Right kidney (tissue), 9 donors: ENCODE measurements at places on chromosomes 4 and X.

DNA sequence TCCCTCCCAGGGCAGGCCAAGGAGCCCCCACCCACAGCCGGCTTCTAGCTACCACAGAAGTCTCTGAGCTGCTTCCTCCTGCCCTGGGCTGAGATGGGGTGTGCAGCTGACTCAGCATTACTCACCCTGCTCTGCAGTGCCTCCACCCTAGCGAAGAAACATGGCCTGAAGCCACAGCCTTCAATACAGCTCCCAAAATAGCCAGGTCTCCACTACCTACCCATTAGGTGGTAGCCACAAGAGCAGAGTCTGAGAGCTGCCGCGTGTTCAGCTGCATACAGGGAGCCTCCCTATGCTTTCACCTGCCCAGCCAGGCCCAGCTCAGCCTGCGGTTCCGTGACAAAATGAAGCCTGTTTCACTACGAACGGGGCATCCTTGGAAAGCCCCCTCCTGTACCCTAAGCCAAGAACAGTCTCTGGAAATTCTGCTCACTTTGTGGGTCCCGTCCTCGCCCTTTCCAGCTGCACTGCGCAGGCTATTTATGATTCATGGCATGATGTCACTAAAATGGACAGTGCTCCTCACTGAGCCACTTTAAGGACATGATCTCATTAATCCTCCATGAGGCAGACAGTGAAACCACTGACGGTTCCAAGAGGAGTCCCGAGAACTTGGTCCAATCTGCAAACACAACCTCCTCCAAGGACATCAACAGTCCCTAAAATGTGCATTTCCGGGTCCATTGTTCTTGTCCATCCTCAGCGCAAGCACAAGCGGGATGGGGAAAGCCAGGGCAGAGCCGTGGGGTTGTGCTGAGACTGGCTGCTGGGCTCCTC, 20.2 kb downstream of the WDR1 start:
- DNase-seq = no peak

DNA sequence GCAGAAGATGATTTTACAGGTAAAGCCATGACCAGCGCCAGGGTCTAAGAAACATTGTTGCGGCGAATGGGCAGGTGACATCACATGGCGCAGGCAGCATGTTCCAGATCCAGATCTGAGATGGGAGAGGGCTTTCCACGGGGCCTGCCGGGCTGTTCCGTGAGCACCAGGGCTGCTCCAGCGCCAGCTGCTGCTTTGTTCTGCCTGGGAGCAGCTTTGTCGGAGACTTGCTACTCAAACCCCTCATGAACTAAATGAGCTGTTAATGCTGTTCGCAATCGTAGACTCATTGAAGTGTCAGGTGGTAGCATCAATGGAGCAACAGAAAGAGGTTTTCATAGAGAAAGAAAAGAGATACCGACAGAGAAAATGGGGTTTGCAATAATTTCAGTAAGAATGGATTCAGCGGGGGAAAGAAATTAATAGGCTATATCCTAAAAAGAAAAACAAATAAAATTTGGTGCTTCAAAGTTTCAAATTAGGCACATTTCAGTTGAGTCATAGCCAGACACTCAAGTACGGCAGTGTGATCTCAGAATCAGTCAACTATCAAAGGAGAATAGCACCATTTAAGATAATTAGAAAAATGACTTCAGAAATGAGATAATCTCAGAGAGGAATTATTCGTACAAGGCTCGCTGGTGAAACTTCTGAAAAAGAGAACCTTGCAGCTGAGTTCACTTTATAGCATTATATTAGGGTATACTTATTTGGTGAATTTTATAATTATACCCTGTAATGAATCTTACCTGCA, 23.9 kb downstream of the SORBS2 start:
- no peak for DNase-seq

- no peak for DNase-seq
Measured at GRCh38 chr4:61934198-61934597, 734.1 kb downstream of the ADGRL3 start.

- DNase-seq = no peak
Measured at GRCh38 chrX:9153300-9153699, 119.4 kb upstream of the FAM9B start.

DNA sequence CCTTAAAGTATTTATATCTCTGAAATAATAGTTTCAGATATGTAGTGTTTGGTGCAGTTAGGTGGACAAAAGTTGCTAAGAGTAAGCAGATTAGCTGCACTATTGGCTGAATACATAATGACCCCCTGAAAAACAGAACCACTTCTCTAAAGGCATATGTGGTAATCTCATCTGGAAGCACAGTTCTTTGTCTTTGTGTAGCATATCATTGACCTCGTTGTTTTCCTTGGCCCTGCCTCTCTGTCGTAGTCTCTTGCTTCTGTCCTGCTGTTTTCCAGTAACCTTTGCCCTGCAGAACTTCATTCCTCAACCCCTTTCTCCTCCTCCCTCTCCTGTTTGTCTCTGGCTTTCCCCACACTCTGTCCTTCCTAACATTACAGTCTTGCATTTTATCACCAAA, 41.4 kb downstream of the JADE3 start:
- peak; percentile 10 for DNase-seq

- peak; percentile 82 for DNase-seq
Measured at GRCh38 chr4:182144626-182145333, 98.4 kb upstream of the TENM3 start.

GRCh38 chr4:81492606-81493230, 21.0 kb upstream of the RASGEF1B start:
- no peak for DNase-seq

- peak; percentile 6 for DNase-seq
Measured at GRCh38 chrX:9471571-9471985, 6.7 kb downstream of the TBL1X start.

DNA sequence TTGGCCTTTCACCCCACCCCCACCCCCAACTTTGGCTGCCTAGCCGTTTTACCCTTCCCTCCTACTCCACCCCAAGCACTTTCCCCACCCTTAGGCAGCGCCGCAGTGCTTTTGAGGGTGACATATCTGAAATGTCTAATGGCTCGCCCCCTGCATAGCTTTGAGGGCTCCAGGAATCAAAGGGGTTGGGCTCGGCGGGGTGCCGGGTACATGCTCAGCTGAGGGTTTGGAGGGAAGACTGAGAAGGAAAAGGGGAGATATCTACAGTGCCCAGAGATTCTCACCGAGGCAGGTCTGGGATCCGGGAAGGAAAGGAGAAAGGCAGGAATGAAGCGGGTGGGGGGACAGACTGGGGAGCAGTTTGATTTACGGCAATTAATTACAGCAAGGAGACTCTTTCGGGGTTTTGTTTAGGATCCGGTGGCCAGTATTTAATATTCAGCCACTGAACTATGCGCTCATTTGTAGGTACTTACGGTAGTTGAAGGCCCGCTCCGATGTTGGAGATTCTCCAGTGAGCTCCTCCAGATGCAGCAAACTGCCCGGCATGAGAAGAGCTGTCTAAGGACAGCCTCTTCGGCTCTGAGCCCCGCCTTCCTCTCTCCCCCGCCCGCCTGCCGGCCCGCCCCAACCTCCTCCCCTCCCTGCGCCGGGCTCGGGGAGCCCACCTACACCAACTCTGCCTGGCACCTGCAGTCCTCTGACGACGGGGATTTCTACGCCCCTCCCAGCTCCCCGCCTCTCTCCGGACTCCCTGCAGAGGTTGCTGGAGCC, at the start of gene IGSF1:
TSS of gene IGSF1 (minus strand) at position 569 of the 774 bp plus-strand sequence. CDS start 2,632 bp downstream, outside the sequence.
- DNase-seq = peak; percentile 31

GRCh38 chr4:16438986-16439385, 212.7 kb upstream of the TAPT1 start:
- DNase-seq = no peak

GRCh38 chr4:110638089-110638746, 15.3 kb upstream of the PITX2 start:
- DNase-seq = peak; percentile 48

DNA sequence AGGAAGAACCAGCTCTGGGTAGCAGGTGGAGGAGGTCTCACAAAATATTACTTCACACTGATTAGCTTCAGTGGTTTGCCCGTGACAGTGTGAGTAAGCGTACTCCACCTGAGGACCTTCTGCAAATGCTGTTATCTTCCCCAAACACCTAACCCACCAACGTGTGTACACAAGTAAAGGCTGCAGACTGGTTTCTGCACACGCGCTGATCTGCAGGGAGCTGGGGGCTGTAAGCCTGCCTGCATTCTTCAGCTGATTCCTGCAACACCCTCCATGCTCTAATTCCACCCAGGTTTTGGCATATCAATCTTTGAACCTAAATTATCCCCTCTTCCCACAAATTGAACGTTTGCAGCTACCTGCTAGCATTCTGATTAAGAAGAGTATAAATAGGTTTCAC, 820.2 kb downstream of the TRIML1 start:
- DNase-seq = no peak

DNA sequence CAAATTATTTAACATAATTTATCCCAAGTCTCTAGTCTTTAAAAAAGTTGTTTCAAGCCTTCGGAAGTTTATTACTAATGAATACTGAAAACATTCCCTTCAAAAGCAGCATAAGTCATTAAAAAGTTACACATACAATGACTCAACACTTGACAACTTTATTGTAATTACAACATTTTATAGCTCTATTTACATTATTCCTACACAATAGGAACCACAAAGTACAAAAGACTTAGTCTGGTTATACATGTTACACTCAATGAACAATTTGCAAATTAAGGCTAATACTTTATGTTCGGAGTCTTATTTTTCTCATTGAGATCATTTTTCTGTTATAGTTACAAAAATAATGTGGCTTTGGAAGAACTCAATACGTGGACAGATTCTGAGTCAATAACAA, 114.4 kb upstream of the POF1B start:
- no peak for DNase-seq

DNA sequence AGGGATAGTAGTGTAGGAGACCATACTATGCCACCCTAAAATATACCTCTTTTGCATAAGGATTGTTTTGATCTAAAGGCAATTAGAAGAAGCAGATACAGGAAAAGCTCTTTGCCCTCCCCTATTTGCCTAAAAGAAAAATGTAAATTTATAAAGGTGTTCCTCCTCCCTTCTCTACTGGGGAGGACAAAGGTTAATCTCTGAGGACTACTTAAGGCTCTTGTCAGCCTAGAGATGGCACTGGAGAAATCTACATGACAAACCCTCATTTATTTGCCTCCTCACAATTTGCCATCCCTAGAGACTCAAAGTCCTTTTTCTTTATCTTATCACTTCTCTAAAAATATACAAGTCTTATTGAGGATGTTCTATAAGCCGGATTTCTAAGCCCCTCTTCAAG, 1021.8 kb downstream of the STPG2 start:
- no peak for DNase-seq

DNA sequence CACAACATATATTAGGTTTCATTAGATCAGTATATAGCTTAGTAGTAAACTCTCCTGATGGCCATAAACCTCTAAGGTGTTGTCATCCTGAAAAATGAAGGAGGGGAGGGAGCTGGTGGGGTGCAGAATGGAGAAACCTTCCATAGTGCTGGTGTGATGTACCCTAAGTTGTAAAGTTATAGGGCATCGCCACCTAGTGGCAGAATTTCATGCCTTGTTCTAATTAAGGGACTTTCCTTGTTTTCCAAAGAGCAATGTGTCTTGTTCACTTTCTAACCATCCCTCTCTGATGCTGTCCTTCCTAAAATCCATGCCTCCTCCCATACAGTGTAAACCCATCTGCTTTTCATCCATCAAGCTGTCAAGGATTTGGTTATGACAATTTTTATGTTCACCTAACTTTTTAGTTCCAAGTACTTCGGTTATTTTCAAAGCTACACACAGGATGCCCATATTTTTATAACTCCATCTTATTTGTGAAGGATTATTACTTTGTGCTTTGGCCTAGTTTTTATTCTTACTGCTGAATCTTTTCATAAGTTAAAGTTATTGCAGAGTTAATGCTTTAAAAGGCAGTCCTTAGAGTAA, 4.5 kb downstream of the NBDY start:
- no peak for DNase-seq

- no peak for DNase-seq
Measured at GRCh38 chr4:22196551-22196950, 248.0 kb upstream of the KCNIP4 start.

DNA sequence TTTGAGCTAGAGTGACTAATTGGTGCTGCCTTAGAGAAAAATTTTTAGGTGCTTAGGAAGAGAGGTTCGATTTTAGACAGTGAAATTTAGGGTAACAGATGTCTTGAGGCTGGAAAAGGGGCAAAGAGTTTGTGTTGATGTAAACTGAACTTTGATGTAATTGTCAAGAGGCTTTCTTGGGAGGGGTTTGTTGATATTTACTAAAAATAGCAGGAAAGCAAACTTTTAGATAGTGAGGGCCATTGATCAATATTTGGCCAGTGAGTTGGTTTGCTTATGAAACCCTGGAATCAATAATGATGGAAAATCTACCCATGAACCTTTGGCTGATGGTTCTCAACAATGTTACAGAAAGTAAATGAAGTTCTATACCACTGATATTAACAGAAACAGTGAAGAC, 537.5 kb downstream of the KCNIP4 start:
- DNase-seq = no peak

DNA sequence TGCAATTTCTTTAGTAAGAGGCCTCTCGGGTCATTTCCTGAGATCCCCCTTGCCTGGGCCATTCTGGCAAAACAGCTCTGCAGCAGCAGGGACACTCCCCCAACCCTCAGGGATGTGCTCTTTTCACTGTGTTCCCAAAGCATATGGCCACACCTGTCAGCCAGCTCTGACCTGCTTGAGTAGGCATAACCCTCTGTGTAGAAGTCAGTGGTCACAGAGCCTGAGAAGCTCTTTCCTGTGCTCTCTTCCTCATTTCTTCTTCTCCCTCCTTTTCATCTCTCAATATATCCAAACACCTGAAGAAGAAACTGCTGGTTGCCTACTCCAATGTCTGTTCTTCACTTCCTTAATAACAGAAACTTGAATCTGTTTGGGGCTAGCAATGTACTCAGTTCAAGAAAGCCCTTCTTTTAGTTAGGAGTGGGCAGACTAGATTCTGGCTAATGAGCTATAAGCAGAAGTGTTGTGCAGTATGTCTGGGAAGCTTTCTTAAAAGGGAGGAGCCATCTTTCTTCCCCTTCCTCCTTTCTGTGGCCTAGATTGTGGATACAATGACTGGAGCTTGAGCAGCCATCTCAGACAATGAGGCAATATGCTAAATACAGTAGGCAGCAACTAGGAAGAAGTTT, 73.3 kb downstream of the PRPS1 start:
- DNase-seq = no peak
